ENCODE measurements at places on chromosomes 16 and 17. TPM values are rescaled to one million over a fixed set of nuclear protein-coding genes. Genes with fewer than 3 reads are reported as not detected.

Gene DOC2A
- not detected for total RNA-seq

Gene SERPINF2
- total RNA-seq = 1.6 TPM

- DNase-seq = no peak
Measured at GRCh38 chr16:61952841-61953240, 83.4 kb downstream of the CDH8 start.

DNA sequence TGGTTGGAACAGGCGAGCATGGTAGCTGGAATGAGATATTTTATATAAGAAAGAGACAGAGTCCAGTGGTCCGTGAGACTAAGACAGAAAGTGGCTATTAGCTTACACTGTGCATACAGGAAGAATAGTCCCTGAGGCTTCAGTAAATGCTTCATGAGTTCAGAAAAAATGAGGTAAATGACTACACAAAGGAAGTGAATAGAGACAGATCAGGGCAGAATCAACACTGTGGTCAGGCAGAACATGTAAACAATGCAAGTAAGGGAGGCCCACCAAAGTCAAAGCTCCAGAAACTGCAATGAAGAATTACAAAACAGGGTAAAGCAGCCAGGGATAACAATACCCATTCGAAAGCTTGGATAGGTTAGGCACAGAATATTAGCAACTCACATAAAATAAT is 4.8 kb downstream of the ABCA10 start:
- DNase-seq = no peak

DNA sequence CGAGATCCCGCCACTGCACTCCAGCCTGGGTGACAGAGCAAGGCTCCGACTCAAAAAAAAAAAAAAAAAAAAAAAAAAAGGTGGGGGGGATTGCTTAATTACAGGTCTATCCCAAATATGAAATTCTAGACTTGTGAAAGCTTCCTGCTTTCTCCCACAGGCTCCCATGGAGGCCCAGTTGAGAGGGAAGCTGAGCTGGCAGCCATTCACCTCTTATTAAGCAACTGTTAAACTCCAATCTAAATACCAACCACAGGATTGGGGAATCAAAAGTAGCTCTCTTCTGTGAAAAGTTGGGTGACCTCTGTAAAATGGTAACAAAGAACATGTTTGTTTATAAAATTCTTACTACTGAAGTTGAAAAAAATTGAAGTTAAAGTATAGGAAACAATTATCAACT is 45.8 kb upstream of the STAC2 start:
- DNase-seq = no peak

DNA sequence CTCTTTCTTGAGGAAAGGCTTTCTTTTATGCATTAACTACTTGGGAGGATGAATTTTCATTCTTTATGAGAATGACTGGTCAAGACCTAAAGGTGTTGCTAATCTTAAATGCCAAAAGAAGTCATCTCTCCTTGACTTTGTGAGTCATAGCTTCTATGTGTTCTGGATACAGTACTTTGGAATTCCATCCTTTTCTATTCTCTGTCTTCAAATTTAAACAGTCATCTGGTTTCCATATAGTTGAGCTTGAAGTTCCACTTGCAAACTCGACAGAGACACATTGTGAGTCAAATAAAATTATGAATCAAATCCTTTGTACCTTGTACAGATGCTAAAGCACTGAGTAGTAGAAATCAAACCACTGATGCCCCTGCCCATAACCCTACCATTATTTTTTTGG is 271.9 kb upstream of the PMFBP1 start:
- no peak for DNase-seq

DNA sequence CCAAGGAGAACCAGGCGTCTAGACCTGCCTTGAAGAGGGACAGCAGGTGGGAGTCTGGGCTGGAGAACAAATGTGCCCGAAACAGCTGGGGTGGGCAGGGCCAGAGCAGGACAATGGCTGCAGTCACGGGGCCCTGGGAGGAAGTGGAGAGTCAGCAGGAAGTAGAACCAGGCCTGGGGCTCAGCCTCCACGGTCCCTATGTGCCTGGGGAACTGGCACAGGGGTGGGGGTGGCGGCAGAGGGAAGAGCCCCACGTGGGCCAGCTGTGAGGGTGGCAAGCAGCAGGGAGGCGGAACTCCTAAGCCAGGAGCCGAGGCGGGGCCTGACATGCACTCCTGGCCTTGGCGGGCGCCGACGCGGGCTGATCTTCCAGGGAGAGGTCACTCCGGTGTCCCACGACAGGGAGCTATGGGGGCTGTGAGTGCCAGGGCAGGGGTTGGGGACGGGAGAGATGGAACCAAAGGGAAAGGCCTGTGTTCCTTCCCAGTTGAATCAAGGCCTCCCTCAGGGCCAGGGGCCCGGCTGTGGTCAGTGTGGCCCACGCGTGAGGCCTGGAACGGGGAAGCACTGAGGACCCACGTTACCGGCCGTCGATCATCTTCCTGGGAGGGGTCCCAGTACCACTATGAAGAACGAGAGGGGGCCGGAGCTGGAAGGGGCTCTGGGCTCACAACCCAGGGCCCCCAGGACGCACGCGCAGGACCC is 42.7 kb downstream of the TIMM22 start:
- no peak for DNase-seq

DNA sequence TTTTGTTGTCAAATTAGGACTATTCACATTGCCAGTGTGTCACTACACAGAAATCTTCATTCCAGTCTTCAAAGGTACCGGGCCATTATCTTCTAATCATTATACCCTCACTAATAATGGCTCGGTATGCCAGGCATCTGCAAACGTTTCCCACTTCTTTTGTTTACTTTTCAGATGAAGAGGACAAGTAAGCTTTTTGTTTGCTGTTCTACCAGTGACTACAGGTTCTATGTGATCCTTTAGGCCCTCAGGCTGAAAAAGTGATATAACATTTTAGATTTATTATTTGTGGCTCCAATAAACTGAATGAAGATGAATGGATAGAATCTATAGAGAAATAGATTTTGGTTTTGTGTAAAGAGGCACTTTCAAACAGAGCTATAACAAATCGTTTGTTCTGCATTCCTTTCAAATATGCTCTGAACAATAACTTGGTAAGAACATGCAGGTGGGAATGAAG is 403 bp upstream of the KRTAP3-1 start:
- no peak for DNase-seq
